ENCODE measurements at places on chromosomes 11 and 22.
A peak's percentile ranks its signal among the peaks of the same experiment; 100 is the strongest.

GRCh38 chr11:42462558-42463310 lies 849.1 kb upstream of the API5 start:
- DNase-seq = no peak

GRCh38 chr22:49514641-49515040 lies 313.0 kb downstream of the BRD1 start:
- no peak for DNase-seq

DNA sequence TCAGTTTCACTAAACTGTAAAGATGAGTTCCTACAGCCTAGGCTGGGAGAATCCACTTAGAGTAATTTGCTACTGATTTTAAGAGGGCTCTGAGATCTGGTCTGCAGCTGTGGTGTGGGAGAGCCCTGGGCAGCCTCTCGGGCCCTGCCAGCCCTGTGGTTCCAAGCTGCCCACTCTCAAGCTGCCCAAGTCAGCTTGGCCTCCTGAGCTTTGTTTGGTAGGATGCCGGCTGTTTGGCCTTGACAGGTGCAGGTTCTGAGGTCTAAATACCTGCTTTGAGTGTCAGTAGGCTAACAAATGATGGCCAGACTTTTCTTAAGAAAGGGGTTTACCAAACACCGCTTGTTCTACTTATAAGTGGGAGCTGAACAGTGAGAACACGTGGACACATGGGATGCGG lies 133.3 kb upstream of the TTC12 start:
- no peak for DNase-seq

DNA sequence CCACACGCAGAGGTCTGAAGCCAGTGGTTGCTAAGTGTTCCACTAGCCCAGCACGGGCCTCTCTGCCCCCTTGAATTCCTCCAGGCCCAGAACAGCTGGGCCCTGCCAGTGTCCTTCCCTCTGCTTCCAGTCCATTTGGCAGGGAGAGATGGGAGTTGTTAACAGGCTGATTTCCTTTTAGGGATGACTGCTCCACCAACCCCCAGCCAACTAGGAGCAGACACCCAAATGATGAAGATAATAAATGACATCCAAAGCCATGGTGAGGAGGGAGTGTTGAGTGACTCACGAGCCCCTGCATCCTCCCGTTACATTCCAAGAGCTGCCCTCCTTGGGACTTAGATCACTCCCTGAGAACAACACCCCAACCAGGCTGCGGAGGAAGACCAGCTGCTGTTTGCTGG lies 20.6 kb downstream of the PARVA start:
- DNase-seq = no peak

DNA sequence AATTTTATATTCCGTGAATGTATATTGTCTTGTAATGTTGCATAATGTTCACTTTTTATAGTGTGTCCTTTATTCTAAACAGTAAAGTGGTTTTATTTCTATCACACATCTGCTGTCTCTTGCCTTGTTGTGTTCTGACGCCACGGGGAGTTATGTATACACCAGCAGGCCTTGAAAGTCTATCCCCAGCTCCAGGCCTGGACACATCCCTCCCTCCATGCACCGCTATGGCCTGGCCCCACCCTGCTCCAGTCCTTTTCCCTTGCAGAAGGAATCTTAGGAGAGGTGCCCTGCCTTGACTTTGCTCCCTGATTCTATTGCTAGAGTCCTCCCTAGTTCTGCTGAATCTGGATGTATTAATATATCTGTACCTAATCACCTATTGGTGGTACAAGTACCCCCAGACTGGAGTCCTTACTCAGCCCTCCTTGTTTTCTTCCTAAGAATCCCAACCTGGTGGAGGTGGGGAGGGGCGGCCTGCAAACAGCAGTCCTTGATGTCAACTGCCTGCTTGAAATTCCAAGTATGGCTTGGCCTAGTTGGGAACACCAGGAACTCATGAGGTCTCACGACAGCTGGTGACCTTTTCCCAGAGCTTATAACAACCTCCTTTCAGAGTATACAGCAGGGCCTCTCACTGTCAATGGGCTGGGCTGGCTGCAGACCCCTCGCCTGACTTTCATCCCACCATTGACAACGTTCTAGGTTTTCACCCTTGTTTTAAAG lies 61.6 kb downstream of the TIMP3 start:
- DNase-seq = no peak

DNA sequence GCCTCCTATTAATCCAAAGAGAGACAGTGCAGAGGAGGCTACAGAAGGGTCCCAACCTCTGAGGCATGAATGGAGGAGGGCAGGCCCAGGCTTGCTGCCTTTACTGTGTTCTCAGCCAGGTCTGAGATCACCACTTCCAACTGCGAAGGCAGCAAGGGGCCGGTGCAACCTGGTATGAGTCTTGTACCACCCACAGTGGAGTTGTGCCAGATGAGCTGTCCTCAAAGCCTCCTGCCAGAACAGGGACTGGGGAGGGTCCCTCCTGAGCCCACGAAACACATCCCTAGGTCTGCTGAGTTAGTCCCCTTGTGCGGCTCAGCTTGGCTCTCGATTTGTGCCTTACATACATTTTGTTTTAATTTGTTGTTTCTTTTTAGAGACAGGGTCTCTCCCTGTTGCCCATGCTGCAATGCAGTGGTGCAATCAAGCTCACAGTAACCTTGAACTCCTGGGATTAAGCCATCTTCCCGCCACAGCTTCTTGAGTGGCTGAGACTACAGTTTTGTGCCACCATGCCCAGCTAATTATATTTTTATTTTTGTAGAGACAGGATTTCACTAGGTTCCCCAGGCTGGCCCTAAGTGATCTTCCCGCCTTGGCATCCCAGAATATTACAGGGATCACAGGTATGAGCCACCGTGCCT lies 9.3 kb downstream of the MIF start:
- DNase-seq = peak; percentile 85

- DNase-seq = no peak
Measured at GRCh38 chr22:33909911-33910310, 10.4 kb downstream of the LARGE1 start.

GRCh38 chr11:57467508-57468157 lies 7.3 kb downstream of the RTN4RL2 start:
- DNase-seq = no peak

DNA sequence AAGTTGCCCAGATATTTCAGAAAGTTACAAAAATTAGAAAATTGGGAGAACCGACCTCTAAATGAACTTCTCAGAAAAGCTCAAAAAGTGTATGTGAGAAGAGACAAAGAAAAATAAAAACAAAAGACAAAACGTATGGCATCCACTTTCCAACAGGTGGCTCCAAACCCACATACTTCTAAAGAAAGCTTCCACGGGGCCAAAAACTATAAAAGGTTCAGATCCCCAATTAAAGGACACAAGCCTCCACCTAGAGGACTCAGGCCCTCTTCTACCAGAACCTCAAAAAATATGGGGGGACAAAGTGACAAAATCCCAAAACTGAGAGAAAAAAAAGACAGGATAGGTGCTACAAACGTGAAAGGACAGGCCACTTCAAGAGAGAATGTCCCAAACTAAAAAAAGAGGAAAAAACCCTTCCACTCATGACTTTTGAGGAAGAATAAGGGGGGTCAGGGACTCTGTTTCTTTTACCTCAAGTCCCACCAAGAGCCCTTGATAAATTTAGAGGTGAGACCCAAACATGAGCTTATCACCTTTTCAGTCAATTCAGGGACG lies 8.8 kb downstream of the SCGB2A1 start:
- DNase-seq = no peak

DNA sequence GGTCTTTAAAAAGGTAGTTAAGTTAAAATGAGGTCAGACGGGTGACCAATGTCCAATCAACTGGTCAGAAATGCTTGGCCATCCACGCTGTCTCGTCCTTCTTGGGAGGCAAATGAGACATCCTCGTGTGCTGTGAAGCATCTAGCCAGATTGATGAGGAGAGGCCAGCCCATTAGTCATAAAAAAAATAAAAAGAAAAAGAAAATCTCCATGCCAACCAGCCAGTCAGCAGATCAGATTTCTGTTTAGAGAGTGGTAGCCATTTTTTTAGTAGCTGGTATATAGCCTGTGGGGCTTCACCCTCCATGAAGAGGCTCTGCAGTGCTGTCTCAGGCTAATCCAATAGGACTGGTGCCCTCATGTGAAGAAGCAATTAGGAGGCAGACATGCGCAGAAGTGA lies 343.1 kb upstream of the SYN3 start:
- DNase-seq = no peak

DNA sequence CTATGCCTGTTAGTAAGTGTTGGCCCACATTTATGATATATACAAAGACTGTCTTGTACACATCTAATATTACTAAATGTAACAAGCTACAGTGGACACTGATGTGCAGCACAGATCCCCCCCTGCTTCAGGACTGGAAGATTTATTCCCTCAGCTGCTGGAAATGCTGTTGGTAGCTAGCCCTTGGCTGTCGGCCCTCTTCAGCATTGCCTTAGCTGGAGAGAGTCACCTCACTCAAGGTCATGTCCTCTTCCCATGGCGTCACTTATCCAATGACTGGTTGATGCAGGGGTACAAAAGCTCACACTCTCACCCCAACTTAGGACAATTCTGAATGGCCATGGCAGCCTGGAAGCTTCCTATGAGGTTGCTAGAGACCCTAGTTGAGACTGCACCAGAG lies 312.7 kb downstream of the SOX6 start:
- DNase-seq = no peak

- DNase-seq = no peak
Measured at GRCh38 chr22:39949964-39950737, 10.0 kb upstream of the TMA7B start.

- DNase-seq = no peak
Measured at GRCh38 chr22:24335496-24335895, 64.9 kb downstream of the SPECC1L start.

DNA sequence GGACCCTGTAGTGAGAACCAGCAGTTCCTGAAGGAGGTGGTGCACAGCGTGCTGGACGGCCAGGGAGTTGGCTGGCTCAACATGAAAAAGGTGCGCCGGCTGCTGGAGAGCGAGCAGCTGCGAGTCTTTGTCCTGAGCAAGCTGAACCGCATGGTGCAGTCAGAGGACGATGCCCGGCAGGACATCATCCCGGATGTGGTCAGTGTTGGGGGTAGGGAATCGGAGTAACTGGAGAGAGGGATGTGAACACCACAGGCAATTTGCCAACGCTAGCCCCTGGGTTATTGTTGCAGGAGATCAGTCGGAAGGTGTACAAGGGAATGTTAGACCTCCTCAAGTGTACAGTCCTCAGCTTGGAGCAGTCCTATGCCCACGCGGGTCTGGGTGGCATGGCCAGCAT lies 19.9 kb downstream of the MADD start:
- no peak for DNase-seq

DNA sequence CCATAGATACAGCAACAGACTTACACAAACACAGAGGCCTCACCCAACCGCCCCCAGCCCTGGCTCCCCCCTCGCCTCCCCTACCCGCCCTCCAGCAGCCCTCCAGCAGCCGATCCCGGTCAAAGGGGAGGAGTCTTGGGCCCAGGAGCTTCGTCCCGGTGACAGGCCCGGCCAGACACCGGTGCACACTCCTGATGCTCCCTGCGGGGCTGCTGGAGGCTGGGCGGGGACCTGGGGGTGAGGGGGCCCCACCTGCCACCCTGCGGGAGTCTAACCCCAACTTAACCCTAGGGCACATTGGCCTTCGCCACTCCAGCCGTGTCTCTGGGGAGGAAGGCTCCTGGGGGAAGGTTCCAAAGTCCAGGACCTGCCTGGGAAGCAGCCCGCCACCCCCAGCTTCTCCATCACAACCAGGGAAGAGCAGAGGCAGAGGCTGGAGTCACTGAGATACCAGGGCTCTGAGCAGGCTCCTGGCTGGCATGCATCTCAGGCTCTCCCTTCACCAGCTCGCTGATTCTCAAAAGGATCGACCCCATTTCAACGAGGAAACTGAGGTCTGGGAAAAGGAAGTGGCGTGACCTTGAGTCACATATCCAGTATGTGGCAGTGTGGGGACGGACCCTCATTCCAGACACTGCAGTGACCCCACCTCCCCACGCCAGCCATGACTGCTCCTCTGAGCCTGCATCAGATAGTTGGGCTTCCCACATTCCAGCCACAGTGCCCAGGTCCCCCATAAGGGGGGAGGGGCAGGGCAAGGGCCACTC lies 14.4 kb downstream of the BCL9L start:
- peak; percentile 68 for DNase-seq

GRCh38 chr11:132125988-132126871 lies 755.8 kb downstream of the NTM start:
- DNase-seq = no peak

GRCh38 chr11:58940028-58940427 lies 740 bp downstream of the GLYATL1 start:
- no peak for DNase-seq

- no peak for DNase-seq
Measured at GRCh38 chr11:30852091-30852490, 265.9 kb upstream of the MPPED2 start.

- DNase-seq = no peak
Measured at GRCh38 chr11:9527481-9528135, 45.9 kb upstream of the WEE1 start.

DNA sequence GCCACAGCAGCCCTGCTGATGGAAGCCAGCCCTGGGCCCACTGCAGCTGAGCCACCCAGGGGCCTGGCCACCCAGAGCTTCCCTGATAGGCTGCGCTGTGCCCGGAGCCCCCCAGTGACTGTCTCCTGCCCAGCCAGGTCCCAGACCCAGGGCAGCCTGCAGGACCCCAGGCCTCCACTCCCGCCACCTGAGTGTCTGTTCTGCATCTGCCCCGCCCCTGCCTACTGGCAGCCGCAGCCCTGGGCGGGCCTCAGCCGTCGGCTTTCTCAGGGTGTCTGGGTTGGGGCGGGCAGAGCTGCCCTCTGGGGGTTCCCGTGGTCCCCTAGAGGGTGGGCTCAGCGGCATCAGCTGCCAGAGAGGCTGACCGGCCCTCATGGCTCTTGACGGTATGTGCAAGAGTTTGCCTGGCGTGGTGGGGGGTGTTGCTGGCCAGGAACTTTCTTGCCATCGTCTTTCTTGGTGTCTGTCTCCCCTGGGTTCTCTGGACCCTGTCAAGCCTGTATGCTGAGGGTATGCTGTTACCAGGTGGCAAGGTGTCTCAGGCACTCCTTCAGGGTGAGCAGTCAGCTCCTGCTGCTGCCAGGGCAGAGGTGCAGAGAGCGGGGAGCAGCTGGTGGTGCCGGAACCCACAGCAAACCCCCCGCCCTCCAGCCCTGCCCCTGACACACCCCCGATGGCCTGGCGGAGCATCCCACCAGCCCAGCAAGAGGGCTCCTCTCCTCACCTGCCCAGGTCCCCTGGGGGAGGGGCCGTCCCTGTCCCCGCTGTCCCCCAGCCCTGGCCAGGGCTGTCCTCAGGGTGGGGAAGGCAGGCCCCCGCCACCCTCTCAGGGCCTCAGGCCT lies 12.2 kb upstream of the PIM3 start:
- no peak for DNase-seq

DNA sequence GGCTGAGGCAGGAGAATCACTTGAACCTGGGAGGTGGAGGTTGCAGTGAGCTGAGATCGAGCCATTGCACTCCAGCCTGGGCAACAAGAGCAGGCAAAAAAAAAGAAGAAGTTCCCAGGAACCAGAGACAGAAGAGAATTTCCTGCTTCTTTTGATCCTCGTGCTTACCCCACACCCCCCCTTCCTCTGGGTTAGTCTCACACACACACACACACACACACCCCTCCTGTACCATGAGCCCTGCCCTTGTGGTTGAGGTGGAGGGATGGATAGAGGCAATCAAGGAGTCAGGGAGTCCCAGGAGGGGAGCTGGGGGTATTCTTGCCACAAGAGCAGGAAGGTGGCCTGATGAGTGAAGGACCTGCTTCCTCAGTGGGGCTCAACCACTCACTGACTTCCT lies 4.1 kb upstream of the UBE2L6 start:
- DNase-seq = no peak

Data from RWPE2 (cell line).